HFFc6 (cell line): ENCODE measurements at places on chromosomes 3 and 15. TPM values are rescaled to one million over a fixed set of nuclear protein-coding genes. Genes with fewer than 3 reads are reported as not detected.

The PPARG gene
- total RNA-seq = 3.4 to 4.8 TPM (median 4.1 TPM) in 3 replicates

The SH2D7 gene
- total RNA-seq = not detected in 3 replicates

The CNTN4 gene
- not detected in 3 replicates for total RNA-seq

The C3orf80 gene
- 0.20 to 0.71 TPM (median 0.60 TPM) in 3 replicates for total RNA-seq

The FEZF2 gene
- total RNA-seq = not detected in 3 replicates

The GOLGA6L4 gene
- total RNA-seq = 0.69 to 1.0 TPM (median 0.79 TPM) in 3 replicates

The RPS27L gene
- total RNA-seq = 422 to 561 TPM (median 487 TPM) in 3 replicates

GRCh38 chr3:140276703-140277102 is 341.7 kb downstream of the CLSTN2 start:
- no peak for DNase-seq
- no peak overlapping the region for H3K27ac ChIP-seq
- 0 out of 2 replicates have a peak, but pooled peaks cover 4% of the 10 kb centered on the region for H3K36me3 ChIP-seq
- no peak overlapping the region for H3K4me3 ChIP-seq

- H3K27me3 ChIP-seq = peaks cover 5% of the 10 kb centered on the region; the same call in 1 of the 2 replicates
- no peaks in the 10 kb centered on the region for H3K36me3 ChIP-seq
- DNase-seq = no peak
- H3K4me1 ChIP-seq = no peaks in the 10 kb centered on the region
These were observed 269.8 kb downstream of the NTRK3 start for GRCh38 chr15:87986776-87987175.

DNA sequence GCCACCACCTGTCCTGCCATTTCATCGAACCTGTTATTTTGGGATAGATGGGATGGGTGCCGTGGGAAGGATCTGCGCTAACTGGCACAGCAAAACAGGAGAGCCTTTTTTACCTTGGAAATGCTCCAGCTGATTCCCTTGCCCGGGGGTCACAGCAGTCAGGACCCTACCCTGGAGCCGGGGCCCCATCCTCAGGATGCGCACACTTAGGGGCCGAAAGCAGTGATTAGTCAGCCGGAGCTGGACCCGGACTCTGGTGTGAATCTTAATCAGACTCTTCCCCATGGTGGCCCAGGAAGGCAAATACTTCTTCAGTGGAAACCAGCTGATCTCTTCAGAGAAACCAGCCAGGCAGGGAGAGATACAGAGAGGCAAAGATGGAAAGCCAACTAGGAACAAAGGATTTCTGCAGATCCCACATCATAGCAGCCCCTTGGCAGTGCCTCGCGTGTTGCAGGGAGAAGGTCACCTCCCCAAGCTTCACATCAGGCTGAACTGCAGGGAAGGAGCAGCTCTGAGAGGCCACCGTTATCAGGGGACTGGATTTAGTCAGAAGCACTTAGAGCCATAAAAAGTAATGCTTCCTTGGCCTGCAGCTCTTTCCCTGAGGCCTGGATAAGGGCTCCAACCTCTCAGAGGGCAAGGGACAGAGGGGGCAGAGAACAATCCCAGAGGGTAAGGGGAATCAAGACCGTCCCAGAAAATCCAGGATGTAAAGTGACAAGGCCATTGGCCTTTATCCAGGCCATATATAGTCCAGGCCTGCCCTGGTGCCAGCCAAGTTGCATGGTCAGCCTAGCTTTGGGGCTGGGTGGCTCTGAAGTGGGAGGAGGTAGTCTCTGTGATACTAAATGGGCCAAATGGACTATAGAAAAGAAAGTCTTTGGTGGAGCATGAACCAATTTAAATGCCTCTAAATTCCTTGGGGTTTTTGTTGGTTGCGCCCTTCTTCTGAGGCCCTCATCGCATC is 52.9 kb downstream of the WDR76 start:
- no peak for DNase-seq
- no peaks in the 10 kb centered on the region for H3K36me3 ChIP-seq
- no peaks in the 10 kb centered on the region for H3K4me1 ChIP-seq
- no peak overlapping the region for H3K27ac ChIP-seq
- no peak overlapping the region for H3K4me3 ChIP-seq
- H3K27me3 ChIP-seq = no peaks in the 10 kb centered on the region; the same call in 1 of the 2 replicates

GRCh38 chr15:65900488-65900887 is 31.2 kb downstream of the RAB11A start:
- peaks cover 28% of the 10 kb centered on the region for H3K4me1 ChIP-seq
- no peak overlapping the region for H3K27ac ChIP-seq
- DNase-seq = no peak
- H3K27me3 ChIP-seq = peaks cover 2% of the 10 kb centered on the region; the same call in 1 of the 2 replicates
- peaks cover 40% of the 10 kb centered on the region for H3K36me3 ChIP-seq

DNA sequence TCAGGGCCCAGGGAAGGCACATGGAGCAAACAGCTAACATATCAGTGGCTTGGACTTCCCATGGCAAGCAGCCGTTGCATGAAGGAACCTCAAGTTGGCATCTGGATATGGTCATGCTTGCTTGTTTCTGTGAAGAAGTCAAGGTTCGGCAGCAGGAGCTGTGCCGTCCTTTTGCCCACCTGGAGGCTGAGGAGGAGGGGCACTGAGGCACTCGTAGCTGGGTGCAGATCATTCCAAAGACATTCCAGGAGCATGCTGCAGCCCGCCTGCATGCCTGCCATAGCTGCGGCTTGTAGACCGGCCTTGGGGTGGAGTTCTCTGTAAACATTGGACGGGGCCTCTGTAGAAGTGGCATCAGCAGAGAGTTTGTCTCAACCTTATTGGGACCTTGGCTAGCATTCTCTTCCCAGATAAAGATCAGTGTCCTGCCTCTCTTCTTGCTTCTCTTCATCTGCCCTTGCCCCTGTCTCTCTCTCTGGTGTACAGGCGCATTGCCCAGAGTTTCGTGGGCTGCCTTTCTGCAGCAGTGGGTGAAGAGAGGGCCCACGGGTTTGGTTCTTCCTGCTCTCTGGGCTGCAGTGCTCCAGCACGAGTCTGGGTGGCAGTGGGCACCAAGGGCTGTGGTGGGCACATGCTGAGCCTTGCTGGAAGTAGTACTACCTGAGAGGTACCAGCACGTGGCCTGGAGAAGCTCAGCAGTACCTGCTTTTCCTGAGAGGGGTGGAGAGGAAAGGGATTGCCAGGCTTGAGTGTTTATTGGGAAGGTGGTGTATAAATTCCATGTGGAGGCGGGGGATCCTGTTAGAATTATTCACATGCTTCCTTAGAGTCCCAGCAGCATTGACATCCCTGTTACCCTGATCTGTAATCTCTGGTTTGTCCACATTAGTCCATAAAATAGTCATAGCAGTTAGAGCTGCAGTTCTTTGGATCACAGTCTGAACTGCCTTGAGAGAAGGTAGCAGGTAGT is 49.4 kb downstream of the CHCHD6 start:
- peak overlapping the region; percentile 57; the same call in 1 of the 2 replicates for H3K27ac ChIP-seq
- peaks cover 26% of the 10 kb centered on the region for H3K4me1 ChIP-seq
- H3K4me3 ChIP-seq = peak overlapping the region; percentile 3; the same call in 1 of the 2 replicates
- peaks cover 3% of the 10 kb centered on the region for H3K27me3 ChIP-seq

DNA sequence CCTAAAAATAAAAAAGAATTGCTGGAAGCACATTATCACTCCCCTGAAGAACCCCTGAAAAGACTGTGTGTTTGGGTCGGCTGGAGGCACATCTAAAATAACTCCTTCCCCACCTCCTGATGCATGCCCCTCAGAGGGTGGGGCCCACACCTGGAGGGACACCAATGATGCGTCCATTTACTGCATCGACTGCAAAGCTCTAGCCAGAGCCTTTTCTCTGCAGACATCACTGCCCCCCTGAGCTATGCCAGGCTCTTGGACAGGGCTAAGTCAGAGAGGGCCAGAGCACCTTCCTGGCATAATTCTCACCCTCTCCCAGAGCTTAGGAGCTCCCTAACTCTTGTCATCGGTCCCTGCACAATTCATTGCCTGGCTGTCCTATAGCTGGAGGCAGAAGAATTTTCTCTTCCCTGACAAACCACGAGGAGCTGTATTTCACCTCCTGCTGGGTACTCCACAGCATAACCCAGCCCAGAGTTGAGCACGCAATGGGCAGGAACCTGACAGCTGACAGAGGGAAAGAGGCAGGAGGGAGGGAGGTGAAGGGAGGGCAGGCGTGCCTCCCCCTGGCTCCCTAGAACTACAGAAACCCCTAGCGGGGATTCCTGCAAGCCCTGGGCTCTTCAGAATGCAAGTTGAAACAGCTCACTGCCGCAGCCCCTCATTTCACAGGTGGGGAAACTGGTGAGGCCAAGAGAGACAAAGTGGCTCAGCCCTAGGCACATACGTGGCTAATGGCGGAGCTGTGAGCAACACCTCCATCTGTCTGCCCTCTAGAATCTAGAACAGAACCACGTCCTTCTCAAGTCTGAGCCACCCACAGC is 46.6 kb downstream of the XXYLT1 start:
- H3K4me1 ChIP-seq = peaks cover 30% of the 10 kb centered on the region
- 0 out of 2 replicates have a peak, but pooled peaks cover under 1% of the 10 kb centered on the region for H3K36me3 ChIP-seq
- no peaks in the 10 kb centered on the region; the same call in none of the 2 replicates for H3K27me3 ChIP-seq
- peak overlapping the region; percentile 93 for H3K27ac ChIP-seq
- DNase-seq = no peak

- peaks cover 6% of the 10 kb centered on the region; the same call in 1 of the 2 replicates for H3K27me3 ChIP-seq
- H3K4me3 ChIP-seq = peak overlapping the region; percentile 53
- no peaks in the 10 kb centered on the region for H3K36me3 ChIP-seq
- peaks cover 14% of the 10 kb centered on the region; the same call in 1 of the 2 replicates for H3K4me1 ChIP-seq
- H3K27ac ChIP-seq = no peak overlapping the region
- DNase-seq = no peak
These were observed 1.3 kb upstream of the PIGZ start for GRCh38 chr3:196969660-196970546.

GRCh38 chr3:126944089-126944965 is 38.6 kb upstream of the PLXNA1 start:
- no peak for DNase-seq
- H3K27me3 ChIP-seq = peaks cover 2% of the 10 kb centered on the region; the same call in 1 of the 2 replicates
- no peaks in the 10 kb centered on the region for H3K36me3 ChIP-seq
- H3K4me3 ChIP-seq = no peak overlapping the region
- peaks cover 8% of the 10 kb centered on the region for H3K4me1 ChIP-seq

- H3K36me3 ChIP-seq = peaks cover 28% of the 10 kb centered on the region
- no peaks in the 10 kb centered on the region; the same call in 1 of the 2 replicates for H3K27me3 ChIP-seq
- peak overlapping the region; percentile 95 for H3K4me3 ChIP-seq
These were observed 580 bp upstream of the MAGEF1 start for GRCh38 chr3:184712248-184713039.
